ENCODE measurements at places on chromosomes 13 and 19. TPM values are rescaled to one million over a fixed set of nuclear protein-coding genes. Genes with fewer than 3 reads are reported as not detected.
A peak's percentile ranks its signal among the peaks of the same experiment; 100 is the strongest.

The TRPM4 gene
- 11.6 TPM for total RNA-seq

- H3K36me3 ChIP-seq = no peaks in the 10 kb centered on the region
- H3K27me3 ChIP-seq = no peaks in the 10 kb centered on the region
- no peak for DNase-seq
- no peak overlapping the region for H3K4me3 ChIP-seq
Measured at GRCh38 chr13:99800951-99801350, 170.6 kb downstream of the ZIC5 start.

DNA sequence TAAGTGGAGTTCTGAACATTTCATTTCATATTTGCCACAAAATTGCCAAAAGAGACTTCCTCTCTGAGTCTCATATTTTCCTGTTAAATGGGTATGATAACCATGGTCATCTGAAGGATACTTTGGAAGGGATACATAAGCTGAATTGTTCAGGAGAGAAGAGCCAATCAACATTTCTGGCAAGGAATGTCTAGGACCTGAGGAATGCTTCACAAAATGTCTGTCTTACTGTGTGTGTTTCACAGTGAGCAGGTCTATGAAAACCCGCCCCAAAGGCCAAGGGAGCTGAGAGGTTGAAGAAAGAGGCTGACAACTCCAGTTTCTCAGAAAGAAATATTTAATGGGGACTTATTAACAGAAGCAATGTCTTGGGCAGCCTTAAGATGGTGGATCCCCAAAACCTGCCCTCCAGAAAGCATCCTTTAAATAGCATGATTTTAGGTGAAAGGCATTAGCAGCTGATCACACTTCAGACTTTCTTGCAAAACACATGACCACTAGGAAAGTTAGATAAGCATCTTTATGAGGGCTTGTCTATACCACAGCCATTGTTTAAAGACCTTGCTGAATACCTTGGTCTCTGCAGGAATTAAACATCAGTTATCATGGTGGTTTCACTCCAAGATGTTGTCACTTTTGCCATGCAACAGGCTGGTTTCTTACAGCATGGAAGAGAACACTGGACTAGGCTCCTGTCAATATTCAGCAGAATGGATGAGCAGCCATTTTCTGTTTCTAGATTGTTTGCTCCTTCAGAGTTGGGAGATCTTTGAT lies 78.9 kb downstream of the TNFSF11 start:
- H3K27ac ChIP-seq = no peak overlapping the region
- H3K4me1 ChIP-seq = no peaks in the 10 kb centered on the region
- H3K36me3 ChIP-seq = no peaks in the 10 kb centered on the region
- DNase-seq = no peak
- no peak overlapping the region for H3K4me3 ChIP-seq

- H3K4me1 ChIP-seq = no peaks in the 10 kb centered on the region
- DNase-seq = peak; percentile 31
- no peak overlapping the region for H3K4me3 ChIP-seq
- H3K36me3 ChIP-seq = no peaks in the 10 kb centered on the region
- no peaks in the 10 kb centered on the region for H3K27me3 ChIP-seq
Measured at GRCh38 chr19:38142176-38143035, 81.6 kb downstream of the DPF1 start.

DNA sequence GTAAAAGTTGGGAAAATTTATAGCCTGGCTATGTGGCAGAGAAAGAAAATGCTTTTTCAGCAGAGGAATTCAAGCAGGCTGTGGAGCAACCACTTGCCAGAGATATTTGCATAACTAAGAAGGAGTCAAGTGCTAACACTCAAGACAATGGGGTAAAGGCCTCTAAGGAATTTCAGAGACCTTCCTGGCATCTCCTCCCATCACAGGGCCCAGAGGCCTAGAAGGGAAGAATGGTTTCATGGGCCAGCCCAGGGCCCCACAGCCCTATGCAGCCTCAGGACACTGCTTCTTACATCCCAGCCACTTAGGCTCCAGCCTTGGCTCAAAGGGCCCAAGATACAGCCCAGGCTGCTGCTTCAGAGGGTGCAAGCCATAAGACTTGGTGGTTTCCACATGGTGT lies 14.3 kb downstream of the SLC15A1 start:
- H3K27me3 ChIP-seq = no peaks in the 10 kb centered on the region
- no peaks in the 10 kb centered on the region for H3K36me3 ChIP-seq
- no peaks in the 10 kb centered on the region for H3K4me1 ChIP-seq
- H3K4me3 ChIP-seq = no peak overlapping the region

GRCh38 chr19:1401138-1401888 lies at the start of gene GAMT:
Gene GAMT (minus strand): TSS chr19:1401542. CDS start chr19:1401476, 66 bp downstream.
- H3K27ac ChIP-seq = peak within 1 kb of the TSS; percentile 13
- no peaks in the 10 kb centered on the region for H3K36me3 ChIP-seq
- no peaks in the 10 kb centered on the region for H3K27me3 ChIP-seq
- H3K4me1 ChIP-seq = peaks cover 18% of the 10 kb centered on the region

The STX10 gene
- total RNA-seq = 45.6 TPM

DNA sequence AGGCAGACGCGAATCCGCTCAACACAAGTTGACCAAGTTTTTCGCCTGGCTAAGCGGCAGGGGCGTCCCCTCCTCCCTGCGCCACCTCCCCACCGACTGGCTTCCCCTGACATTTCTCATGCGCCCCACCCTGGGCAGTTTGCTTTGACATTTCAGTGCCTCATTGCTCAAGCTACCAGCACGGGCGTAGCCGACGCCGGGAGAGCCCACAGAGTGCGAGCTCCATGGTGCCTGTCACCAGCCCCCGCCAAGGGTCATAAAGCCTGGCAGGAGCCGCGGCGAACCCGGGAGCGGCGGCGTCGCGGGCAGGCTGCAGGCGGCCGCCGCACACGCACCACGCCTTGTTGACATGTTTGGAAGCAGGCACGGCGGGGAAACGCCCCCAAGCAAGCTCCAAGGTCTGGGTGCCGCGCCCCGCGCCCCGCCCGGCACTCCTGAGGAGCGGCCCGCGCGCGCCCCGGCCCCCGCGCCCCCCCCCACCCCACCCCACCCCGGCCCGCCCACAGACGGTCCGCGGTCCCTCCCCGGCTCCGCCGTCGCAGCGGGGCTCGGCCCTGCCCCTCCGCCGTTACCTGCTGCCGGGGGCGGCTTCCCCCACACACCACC lies 601 bp downstream of the FBXL3 start:
- H3K4me3 ChIP-seq = peak overlapping the region; percentile 59
- no peaks in the 10 kb centered on the region for H3K36me3 ChIP-seq
- DNase-seq = peak; percentile 80
- no peaks in the 10 kb centered on the region for H3K27me3 ChIP-seq
- H3K27ac ChIP-seq = peak overlapping the region; percentile 100

DNA sequence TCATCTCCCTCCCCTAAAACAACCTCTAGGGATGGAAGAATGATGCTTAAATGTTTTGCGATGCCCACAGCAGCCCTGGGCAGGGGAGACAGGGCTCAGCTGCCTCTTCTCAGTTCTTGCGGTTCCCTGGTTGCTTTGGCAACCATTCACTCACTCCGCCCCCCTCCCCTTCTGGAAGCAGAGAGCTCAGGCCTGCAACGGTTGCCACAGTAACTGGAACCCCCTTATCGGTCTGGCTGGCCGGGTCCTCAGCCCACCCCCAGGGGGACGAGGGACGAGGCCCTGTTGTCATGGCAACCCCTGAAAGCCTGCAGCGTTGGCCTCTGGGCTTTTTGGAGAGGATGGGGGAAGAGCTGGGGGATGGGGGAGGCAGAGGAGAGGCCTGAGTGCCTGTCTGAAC lies 19.5 kb downstream of the NOVA2 start:
- H3K4me3 ChIP-seq = no peak overlapping the region
- no peaks in the 10 kb centered on the region for H3K36me3 ChIP-seq
- H3K4me1 ChIP-seq = no peaks in the 10 kb centered on the region

GRCh38 chr13:103277959-103278694 lies 211.9 kb upstream of the SLC10A2 start:
- H3K4me1 ChIP-seq = no peaks in the 10 kb centered on the region
- no peak overlapping the region for H3K4me3 ChIP-seq
- H3K27ac ChIP-seq = no peak overlapping the region

The FFAR2 gene
- 0.21 TPM for total RNA-seq

- H3K4me3 ChIP-seq = no peak overlapping the region
- H3K4me1 ChIP-seq = peaks cover 6% of the 10 kb centered on the region
- peak overlapping the region; percentile 88 for H3K27ac ChIP-seq
- H3K36me3 ChIP-seq = no peaks in the 10 kb centered on the region
Measured at GRCh38 chr19:47428177-47428894, 9.0 kb upstream of the MEIS3 start.

- H3K4me3 ChIP-seq = no peak overlapping the region
- H3K27ac ChIP-seq = no peak overlapping the region
- no peaks in the 10 kb centered on the region for H3K36me3 ChIP-seq
- no peaks in the 10 kb centered on the region for H3K27me3 ChIP-seq
- no peaks in the 10 kb centered on the region for H3K4me1 ChIP-seq
Measured at GRCh38 chr19:7507884-7508283, 8.0 kb upstream of the ZNF358 start.

DNA sequence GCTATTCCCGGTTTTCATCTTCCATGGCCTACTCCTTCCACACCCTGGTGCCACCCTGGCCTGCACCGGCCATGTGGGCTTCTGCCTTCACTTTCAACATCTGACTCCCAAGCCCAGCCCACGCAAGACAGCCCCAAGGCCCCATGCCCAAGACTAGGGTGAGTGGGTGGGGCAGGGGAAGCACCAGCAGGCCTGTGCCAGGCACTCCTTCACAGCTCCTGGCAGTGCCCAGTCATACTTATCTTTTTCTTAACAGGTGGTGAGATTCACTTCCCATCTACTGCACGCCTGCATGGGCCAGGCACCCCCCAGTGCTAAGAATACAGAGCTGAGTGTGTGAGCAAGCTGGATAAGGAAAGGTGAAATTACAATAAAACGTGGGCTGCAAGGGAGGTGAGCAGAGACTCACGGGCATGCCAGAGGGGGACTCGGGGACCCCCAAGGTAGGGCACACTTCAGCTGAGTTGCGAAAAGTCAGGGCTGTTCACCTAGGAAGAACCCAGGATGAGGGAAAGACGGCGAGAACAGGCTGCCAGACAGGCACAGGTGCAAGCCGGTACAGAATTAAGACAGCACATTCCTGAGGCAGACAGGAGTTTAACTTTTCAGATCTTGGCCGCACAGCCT lies 55.7 kb downstream of the COL4A1 start:
- no peak overlapping the region for H3K4me3 ChIP-seq
- no peak for DNase-seq
- H3K27me3 ChIP-seq = no peaks in the 10 kb centered on the region
- H3K4me1 ChIP-seq = peaks cover 9% of the 10 kb centered on the region

- no peaks in the 10 kb centered on the region for H3K36me3 ChIP-seq
- H3K27me3 ChIP-seq = no peaks in the 10 kb centered on the region
- no peak for DNase-seq
- H3K4me3 ChIP-seq = no peak overlapping the region
- H3K4me1 ChIP-seq = no peaks in the 10 kb centered on the region
Measured at GRCh38 chr13:36770741-36771140, 48.3 kb upstream of the RFXAP start.

The CRTC1 gene
- 2.4 TPM for total RNA-seq

The FOXA3 gene
- total RNA-seq = not detected

DNA sequence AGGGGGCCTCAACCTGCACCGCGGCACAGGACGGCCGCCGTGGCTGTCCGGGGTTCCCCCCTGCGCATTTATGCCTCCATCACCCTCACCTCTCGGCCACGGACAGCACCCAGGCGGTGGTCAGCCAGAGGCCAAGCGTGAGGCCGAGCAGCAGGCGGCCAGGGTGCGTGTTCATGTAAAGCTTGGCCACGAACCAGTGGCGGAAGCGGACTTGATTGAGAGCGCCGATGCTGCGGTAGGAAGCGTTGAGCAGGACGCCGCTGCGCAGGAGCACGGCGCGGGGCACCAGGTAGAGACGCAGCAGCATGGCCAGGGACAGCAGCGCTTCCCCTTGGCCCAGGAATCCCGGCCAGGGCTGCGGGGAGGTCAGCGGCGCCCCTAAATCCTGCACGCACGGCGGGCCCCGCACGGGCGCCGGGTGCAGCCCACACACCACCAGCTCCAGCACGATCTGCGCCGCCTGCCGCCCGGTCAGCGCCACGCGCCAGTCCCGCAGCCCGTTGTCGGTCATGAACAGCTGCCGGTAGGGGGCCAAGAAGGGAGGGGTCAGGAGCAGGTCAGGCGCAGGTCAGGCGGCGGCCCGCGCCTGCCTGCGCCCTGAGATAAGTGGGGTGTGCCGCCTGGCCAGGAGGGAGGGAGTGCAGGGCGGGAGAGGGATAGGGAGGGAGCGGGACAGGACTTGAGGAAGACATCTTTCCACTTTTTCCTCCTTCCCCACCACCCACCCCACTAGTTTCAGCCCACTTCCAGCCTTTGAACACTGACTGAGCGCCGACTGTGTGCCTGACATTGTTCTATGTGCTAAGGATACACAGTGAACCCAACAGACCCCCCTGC lies 6.5 kb downstream of the KCNN4 start:
- no peaks in the 10 kb centered on the region for H3K27me3 ChIP-seq
- H3K36me3 ChIP-seq = no peaks in the 10 kb centered on the region
- DNase-seq = peak; percentile 45
- peaks cover 7% of the 10 kb centered on the region for H3K4me1 ChIP-seq
- H3K4me3 ChIP-seq = peak overlapping the region; percentile 11
- no peak overlapping the region for H3K27ac ChIP-seq

GRCh38 chr19:2663920-2664571 lies 38.4 kb downstream of the GNG7 start:
- H3K27ac ChIP-seq = no peak overlapping the region
- DNase-seq = no peak
- no peak overlapping the region for H3K4me3 ChIP-seq
- no peaks in the 10 kb centered on the region for H3K27me3 ChIP-seq
- no peaks in the 10 kb centered on the region for H3K36me3 ChIP-seq
